Hematopoietic multipotent progenitor cell treated with erythropoietin and hydrocortisone succinate and interleukin-3 and kit ligand, for 6 days (in vitro differentiated cells): ENCODE measurements at places on chromosomes 2 and 18.

GRCh38 chr2:159045545-159046454 is 77.4 kb downstream of the TANC1 start:
- DNase-seq, result no peak

- DNase-seq, result no peak
Observed at GRCh38 chr2:144233733-144234541, 286.0 kb downstream of the ZEB2 start.

DNA sequence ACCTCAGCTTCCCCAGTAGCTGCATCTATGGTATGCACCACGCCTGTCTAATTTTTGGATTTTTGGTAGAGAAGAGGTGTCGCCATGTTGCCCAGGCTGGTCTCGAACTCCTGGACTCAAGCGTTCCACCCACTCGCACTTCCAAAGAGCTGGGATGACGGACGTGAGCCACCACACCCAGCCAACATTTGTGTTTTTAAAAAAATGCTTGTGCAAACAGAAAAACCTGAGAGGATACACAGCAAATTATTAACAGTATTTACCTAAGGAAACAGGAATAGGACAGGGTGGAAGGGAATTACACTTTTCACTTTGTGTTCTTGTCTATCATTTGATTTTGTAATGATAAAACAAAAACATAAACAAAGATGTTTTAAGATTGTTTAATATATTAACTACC is 25.1 kb downstream of the NOL10 start:
- no peak for DNase-seq

DNA sequence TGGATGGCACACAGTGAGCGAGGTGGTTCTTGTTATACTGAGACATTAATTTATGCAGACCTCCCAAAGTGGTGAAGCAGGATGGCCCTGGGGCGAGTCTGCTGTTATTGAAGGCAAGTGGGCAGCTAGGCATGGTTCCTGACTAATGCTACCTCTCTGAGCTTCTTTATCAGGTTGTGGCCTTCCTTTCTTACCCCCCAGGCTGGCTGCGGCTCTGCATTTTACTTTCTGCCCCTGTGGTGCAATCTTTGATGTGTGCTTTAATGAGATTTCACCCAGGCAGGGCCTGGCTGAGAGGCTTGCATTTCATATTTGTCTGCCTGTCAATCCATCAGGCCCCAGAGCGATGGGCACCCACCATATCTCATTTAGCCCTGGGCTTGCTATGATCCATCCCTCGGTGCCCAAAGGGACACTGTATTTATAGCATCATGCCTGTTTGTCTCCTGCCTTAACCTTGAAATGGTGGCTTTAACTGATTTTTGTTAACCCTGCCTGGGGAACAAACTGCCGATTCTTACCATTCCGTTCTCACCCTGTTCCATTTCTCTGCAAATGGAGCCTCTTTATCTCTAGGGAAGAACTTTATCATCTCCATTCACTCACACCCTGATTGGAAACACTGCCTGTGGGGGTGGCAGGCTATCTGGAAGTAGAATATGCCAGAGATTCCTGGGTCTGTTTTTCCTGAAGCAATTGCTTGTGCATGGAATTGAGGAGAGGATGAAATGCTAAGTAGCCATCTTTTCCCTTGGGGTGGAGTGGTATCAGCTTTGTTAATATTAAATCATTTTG is 316.2 kb upstream of the THSD7B start:
- no peak for DNase-seq

DNA sequence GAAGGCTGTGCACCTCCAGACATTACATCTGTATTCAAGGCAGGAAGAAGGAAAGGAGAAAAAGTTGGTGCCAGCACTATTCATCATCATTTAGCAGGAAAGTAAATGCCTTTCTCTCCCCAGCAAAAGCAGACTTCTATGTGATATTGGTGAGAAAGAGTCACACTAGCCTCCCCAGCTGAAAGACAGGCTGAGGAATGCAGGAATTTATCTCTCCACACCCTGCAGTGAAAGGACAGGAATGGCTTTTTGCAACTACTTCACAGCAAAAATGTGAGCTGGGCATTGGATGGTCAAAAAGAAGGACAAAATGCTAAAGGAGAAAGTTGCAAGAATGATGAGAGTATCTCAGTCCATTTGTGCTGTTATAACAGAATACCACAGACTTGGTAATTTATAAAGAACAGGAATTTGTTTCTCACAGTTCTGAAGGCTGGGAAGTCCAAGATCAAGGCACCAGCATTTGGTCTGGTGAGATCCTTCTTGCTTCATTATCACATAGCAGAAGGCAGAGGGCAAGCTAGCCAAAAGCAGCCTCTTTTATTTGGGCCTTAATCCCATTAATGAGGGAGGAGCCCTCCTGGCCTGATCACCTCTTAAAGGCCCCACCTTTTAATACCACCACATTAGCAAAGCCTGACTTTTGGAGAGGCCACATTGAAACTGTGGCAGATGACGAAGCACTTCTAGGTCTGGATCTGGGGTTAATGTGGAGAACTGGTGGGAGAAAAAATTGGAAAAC is 388.1 kb upstream of the SLC14A2 start:
- no peak for DNase-seq

- peak; percentile 79 for DNase-seq
Observed at GRCh38 chr2:210577263-210578071, 21.1 kb downstream of the CPS1 start.

- DNase-seq, result no peak
Observed at GRCh38 chr2:229752970-229753729, 38.8 kb upstream of the DNER start.

DNA sequence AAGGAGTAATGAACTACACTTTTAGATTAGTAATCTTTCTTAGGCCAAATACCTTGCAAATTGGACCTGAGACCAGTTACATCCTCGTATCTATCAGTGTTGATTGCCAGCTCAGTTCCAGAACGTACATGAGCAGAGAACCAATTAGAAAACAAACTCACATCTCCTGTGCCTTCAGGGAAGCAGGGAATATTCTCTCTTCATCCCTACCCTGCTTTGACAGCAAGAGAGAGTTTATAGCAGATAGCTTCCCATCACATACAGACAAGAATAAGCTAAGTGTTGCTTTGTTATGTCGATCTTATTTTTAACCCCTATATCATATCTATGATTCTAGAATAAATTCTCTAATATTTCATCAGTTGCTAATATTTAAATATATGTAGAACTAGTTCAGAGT is 181.8 kb downstream of the DSC3 start:
- no peak for DNase-seq

GRCh38 chr18:48545757-48546321 is 7.0 kb downstream of the CTIF start:
- peak; percentile 85 for DNase-seq

- DNase-seq, result no peak
Observed at GRCh38 chr18:72674710-72675109, 130.6 kb upstream of the CBLN2 start.

DNA sequence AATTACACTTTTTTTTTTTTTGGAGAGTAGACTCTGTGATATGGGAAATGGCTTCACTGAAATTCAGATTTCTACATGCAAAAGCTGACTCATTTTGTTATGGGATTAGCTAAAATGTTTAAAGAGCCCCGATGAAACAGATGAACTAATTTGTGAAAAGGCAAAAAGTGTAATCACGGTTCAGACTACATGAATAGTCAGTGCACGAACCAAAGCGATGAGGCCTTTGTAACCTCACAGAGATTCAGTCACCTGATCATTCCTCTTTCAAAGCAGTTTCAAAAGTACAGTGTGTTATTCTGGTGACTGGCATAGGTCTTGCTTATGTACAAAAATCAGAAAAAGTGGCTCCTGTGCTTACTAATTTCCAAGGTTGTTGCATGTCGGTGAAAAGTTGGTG is 44.6 kb downstream of the TGIF1 start:
- DNase-seq, result no peak

DNA sequence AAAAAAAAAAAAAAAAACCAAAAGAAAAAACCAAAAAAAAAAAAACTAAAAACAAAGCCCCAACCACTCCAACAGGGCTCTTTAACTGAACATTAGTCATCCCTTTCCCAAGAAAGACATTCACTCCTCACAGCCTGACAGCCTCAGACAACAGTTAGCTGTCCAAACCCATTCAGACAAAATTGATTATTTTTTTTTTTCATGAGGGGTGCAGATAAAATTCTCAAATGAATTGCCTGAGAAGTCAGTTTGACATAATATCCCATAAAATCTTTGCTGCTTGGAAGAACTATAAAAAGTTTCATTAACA is 206.1 kb upstream of the REV1 start:
- no peak for DNase-seq

DNA sequence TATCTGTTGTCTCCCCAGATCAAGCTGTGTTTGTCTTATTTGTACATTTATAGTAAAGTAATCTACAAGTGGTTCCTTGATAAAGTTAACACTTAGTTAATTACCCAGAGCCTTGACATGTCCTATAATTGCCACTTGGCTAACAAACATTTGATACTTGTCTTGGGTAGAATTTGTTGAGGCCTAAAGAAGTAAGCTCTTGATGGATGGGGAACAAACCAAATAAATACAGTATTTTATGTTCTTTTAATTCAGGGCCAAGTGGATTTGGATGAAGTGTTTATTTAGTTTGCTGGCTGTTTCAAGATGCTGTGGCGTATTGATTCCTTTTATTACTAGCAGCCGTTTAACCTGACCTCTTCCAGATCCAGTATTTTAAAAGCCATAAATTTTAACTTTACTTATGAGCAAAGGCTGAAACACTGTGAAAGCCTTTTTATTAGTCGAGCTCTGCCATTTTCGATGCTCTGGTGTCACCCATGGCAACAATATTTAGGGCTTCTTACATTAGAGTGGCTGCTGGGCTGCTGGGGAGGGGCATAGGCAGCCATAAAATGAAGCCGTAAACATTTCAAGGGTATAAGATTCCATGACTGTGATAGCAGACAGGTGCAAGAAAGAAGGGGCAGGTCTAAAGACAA is 401.6 kb upstream of the NRP2 start:
- DNase-seq, result no peak

DNA sequence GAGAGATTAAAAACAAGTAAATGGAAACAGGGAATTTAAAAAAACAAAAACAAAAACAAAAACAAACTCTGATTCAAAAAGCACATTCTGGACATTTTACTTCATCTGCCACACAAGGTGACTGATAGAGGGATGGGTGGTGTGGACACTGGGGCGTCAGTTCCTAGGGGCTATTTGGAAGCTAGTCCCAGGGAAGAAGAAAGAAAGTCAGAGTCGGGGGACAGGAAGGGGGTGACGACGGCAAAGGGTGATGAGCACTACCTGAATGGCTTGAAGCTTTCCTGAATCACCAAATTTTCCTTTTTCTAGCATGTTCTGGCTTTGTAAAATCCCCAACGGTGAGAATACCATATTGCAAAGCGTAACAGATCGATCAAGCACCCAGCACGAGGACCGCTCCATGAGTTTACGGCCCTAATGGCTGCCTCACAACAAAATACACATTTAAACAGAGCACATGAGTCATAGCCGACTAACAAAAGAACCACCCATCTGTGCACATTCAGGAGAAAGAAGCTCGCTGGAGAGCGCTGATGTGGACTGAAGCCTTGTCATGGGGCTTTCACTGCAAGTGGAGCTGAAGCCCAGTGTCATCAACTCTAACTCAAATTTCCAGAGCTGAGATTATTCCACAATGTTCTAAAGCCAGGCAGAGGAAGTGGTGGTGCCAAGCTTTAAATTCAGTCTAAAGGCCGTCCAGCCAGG is 178.9 kb downstream of the LNPK start:
- DNase-seq, result no peak

DNA sequence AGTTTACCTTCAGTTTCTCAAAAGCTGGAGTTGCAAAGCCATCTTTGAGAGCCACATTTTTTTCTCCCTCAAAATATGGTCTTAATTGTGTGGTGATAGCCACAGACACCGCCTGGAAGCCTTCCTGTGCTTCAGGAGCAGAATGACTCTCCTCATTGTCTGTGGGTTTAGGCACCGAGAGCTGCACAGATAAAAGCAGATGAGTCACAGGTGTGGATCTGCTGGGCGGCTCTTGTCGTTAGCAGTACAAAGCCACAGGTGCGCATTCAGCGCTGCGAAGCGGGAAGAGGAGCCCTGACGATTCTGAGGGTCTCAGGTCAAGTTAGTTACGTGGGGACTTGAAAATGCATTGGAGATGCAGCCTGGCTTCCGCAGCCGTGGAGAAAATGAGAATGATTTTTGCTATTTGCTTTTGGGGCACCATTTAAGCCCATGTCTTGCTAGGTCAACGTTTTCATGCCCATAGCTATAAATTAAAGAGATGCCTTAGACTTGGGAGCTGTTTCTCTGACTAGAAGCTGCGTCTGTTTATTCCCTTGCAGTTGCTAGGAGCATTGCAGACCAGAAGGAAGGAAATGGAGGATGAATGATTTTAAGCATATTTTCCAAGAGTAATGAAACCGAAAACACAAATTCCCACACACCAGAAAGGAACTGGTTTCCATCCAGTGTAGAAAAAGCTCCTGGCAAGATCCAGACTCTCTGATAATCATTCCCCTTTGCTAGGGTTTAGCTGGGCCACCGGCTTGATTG is 51.5 kb downstream of the KLHL29 start:
- DNase-seq, result no peak

GRCh38 chr2:114345246-114345645 is 97.2 kb upstream of the DPP10 start:
- no peak for DNase-seq

GRCh38 chr2:96150791-96151594 is 5.8 kb upstream of the DUSP2 start:
- no peak for DNase-seq

- DNase-seq, result peak; percentile 43
Observed at GRCh38 chr2:240640939-240641338, 15.7 kb downstream of the GPR35 start.

- no peak for DNase-seq
Observed at GRCh38 chr2:162885281-162886070, 46.9 kb upstream of the KCNH7 start.

DNA sequence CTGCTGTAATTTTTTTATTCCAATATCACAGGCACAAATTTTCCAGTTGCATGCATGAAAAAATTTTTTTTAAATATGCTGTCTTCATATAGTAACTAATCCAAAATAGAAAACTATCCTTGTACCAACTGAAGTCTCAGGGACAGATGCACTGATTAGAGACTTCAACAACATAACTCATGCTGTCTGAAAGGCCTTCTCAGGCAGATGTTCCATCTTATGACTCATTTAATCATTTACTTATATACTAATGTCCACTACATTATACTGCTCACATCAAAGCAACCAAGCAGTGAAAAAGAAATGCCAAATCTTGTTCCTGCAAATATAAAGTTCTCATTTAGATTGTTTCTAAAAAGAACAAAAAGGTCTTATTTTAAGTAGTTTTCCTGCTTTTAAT is 53.1 kb downstream of the OLA1 start:
- no peak for DNase-seq

DNA sequence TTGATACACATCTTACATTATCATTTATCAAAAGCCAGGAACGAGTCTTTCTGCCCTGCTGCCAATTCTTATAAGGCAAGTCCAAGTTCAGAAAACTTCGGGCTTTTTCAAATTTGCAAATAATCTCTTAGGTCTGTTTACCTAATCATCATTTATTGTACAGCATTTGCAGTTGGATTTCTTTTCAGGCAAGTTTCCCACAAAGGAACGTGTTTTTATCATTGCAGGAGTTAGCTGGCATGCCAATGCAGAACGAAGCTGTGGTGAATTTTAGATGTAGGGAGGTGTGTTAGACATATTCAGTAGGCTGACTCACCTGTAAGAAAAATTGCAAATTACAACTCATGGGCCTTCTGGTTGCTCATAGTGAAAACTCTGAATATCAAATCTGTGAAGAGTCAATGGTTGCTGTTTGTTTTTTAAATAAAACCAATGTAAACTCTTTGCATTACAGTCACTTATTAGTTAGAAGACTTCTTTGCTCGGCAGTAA is 209.6 kb downstream of the SRBD1 start:
- no peak for DNase-seq
